ENCODE measurements at places on chromosomes 13 and 19.

- DNase-seq, result no peak
Measured at GRCh38 chr13:43977911-43978310, 98.2 kb downstream of the LACC1 start.

- no peak for DNase-seq
Measured at GRCh38 chr19:1619094-1619439, 13.8 kb upstream of the UQCR11 start.

DNA sequence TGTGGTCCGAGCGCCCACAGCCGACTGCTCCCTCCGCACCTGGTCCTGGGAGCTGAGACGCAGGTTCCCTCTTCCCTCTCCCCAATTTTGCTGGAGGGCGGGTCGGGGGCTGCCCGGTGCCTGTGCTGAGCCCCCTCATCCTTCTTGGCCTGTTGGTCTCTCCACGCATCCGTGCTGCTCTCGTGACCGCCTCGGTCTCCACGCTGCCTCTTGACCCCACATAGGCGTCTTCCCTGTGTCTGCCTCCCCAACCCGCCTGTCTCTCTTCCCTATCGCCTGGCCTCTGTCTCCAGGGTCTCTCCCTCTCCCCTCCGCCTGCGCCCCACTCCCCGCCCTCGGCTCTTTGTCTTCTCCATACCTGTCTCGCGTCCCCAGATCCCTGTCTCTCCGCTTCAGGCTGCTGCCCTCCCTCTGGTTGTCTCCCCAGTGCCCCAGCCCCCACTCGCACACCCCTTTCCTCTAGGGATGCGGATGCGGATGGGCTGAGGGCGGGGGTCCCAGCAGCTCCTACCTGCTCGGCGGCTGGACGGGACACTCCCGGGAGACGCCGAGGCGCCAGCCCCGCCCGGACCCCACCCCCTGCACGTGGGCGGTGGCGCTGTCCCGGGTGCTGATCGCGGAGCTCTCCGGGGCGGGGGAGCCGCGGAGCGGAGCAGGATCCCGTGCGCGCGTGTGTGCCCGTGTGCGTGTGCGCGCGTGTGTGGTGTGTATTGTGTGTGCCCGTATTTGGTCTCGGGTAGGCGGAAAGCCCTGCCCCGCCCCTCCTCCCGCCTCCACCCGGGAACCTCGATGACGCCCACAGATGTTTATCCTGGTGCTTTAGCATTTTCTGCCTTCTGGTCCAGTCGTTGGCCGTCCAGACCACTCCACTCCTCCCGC is at the start of gene SYT5:
Gene SYT5 (minus strand): TSS at position 684 of the 879 bp plus-strand sequence. CDS start 1,248 bp downstream, outside the sequence.
- peak; percentile 42 for DNase-seq

DNA sequence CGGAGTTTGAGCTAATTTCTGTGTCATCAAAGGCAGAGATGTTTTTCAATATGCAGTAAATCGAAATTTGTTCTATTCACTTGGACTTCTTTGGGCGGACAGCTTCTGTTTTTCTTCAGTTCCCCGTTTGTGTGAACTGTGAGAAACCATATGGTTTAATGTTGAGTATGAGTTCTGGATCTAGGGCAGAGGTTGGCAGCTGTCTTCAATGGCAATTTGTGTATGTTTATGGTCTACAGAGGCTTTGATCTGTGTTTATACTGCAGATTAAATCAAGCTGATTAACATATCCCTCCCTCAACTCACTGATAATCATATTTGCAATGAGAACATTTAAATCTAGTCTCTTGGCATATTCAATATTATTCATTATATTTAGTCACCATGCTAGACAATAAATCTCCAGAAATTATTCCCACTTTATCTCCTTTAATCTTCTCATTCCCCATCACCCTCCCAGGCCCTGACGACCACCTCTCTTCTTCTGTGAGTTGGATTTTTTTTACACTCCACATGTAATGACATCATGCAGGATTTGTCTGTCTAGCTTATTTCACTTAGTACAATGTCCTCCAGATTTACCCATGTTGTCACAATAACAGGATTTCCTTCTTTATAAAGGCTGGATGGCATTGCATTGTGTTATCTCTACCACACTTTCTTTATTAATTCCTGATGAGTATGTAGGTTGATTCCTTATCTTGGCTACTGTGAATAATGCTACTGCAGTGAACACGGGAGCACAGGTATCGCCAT is 9.0 kb downstream of the ZNF331 start:
- DNase-seq, result no peak

DNA sequence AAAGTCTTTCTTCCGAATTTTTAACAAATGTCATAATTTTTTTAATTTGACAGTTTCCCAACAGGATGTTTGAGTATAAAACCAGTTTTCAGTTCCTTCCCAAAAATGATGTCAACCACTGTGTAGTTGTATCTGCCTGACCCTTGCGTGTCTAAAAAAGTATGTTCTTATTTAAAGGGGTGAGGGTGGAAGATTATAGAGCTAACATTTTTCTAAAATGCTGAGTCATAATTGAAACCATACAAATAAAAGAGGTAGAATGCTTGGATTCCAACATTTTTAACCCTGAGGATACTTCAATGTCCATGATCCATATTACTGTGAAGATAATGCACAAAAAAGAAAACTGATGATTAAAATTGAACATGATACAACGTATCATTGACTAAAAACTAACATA is 1388.8 kb downstream of the UQCRFS1 start:
- no peak for DNase-seq

DNA sequence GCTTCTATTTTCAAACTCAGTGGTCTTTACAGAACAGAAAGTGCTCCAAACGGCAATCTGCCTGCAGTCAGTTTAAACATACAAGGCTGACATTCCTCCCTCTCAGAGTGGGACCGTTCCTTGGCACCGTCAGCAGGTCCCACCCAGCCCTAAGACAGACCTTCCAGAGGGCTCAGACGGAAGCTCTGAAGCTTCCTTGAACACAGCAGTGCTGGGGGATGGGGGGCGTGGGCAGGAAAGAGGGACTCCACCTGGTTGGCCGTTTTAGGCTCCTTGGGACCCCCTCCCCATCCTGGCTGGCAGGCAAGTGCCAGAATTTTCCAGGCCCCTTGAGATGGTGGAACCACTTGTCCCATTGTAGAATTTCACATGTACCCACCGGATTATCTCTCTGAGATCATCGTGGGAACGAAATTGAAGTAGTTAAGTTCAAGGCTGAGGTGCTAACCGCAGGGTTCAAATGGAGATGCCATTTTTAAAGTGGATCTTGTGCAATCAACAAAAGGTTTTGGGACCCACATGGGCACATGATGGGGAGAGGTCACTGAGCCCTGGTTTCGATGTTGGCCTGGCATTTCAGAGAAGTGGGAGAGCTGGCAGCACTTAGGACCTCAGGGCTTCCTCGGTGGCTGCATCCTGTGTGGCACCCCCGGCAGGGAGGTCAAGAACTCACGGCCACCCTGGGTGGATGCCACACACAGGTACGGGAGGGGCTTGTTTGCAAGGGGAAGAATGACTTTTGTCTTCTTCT is 46.2 kb downstream of the KLF2 start:
- peak; percentile 55 for DNase-seq

GRCh38 chr13:60970736-60971135 is 444.9 kb downstream of the PCDH20 start:
- no peak for DNase-seq

DNA sequence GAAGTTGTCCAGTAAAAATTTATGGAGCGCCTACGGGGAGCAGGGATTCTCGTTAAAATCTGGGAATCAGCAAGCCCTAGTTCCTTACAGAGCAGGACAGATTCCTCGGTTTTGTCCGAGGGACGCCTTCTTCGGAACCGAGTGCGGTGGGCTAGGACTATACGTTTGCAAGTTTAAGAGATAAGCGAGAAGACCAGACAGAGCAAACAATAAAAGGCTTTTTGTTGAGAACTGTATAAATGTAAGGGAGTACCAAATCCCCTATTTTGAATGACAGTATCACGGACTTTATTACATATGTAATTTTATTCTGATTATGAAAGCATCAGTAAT is 971 bp upstream of the ANKRD10 start:
- DNase-seq, result no peak

GRCh38 chr13:109500146-109500773 is 286.1 kb downstream of the IRS2 start:
- no peak for DNase-seq

- DNase-seq, result no peak
Measured at GRCh38 chr19:53532362-53532761, 5.6 kb upstream of the ZNF331 start.

GRCh38 chr19:1761528-1762242 is 8.4 kb downstream of the ONECUT3 start:
- DNase-seq, result no peak

DNA sequence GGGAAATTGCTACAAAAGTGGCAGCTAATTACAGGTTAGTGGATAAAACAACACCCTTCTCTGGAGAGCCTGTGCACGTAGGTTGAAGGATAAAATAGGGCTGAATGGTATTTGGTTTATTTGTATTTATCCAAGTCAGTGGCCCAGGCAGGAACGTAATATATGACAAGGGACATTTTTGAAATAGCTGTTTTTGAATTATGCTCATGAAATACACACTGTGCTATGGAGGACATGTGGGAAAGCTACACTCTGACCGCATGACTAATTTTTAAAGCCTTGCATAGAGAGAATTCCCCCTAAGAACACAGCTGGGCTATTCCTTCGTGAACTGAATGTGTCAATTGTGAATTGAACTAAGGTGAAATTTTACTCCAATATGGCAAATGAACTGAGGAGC is 292.1 kb upstream of the MAB21L1 start:
- no peak for DNase-seq

- no peak for DNase-seq
Measured at GRCh38 chr13:50543782-50544181, 299.7 kb downstream of the DLEU7 start.

- peak; percentile 80 for DNase-seq
Measured at GRCh38 chr19:3359015-3359918, 7.1 kb upstream of the NFIC start.

- DNase-seq, result no peak
Measured at GRCh38 chr19:18883526-18884304, 12.2 kb downstream of the CERS1 start.

DNA sequence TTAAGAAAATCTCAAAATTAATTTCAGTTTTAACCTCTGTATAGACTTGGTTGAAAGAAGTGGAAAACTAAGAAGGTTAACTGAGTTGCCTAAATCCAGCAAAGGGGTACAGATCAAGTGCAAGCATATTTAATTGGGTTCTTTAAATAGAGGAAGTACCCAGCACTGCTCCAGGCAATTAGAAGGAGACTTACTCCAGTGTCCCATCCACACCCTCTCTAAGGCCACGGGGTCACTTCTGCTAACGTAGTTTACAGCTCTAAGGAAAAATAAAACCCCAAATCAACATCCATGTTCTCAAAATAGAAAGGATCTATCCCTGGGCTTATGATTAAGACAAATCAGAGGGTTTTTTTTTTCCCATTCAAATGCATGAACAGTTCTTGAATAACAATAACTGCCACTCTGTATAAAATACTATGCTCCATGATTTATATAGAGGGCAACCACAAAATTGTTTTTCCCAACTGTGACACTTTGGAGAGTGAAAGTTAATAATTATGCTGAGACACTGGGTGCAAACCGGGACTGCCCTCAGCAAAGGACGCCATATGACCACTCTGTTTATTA is 4.6 kb downstream of the FRY start:
- DNase-seq, result peak; percentile 6

- no peak for DNase-seq
Measured at GRCh38 chr13:113726961-113727411, 32.0 kb upstream of the TMEM255B start.

DNA sequence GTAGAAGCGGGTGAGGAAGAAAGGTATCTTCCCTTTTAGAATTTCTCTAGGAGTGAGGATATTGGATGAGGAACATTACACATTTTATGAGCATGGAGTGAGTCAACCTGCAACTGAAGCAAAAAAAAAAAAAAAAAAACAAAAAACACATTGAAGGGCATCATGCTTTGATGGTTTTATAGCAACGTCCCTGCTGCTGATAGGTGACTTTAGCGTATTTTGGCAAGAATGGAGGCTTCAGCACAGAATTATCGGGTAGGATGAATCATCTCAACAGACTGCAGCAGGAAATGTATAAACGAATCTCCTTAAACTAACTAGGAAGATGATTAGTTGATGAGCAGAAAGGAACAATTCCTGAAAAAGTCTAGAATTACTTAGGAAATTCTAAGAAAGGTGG is 1359.6 kb upstream of the ATXN8OS start:
- DNase-seq, result no peak

DNA sequence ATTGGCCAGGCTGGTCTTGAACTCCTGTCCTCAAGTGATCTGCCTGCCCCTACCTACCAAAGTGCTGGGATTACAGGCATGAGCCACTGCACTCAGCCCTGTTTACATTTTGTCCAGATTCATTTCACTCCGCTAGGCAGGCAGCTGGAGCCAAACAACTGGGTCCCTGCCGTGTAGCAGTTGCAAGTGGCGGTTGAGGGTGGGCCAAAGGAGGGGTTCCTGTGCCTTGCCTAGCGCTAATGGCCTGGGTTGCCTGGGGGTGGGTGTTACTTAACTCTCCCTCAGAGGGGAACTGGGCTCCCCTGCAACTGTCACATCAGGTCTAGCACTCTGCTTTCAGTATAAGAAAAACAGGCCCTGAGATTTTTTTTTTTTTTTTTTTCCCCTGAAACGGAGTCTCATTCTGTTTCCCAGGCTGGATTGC is 7.4 kb downstream of the ACP5 start:
- no peak for DNase-seq

DNA sequence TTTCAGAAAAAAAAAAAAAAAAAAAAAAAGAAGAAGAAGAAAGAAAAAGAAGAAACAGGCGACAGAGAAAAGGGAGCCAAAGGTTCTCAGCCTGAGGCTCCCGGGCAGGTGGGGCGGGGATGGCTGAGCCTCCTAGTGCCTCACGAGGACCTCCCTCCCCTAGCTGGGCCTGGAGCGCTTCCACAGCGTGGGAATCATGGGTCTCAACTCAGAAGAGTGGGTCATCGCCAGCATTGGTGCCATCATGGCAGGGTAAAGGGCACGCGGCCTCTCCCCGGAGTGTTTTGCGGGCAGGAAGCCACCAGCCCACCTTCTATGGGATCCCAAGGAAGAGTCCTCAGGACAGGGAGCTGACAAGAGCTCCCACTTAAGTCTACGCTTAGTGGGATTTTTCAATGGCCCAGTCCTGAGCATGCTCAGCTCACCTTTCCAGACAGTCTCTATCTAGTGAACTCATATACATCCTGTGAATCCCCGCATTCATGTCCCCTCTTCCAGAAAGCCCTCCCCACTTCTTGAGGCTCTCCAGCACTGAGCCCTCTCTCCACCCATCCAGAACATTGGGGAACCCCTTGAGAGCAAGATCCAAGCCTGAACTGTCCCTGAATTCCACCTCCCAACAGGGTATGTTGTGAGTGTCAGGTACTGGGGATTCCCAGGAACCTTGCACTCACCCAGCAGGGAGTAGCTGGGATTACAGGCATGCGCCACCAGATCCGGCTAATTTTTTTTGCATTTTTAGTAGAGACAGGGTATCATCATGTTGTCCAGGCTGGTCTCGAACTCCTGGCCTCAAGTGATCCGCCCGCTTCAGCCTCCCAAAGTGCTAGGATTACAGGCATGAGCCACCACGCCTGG is 69.6 kb downstream of the ACSBG2 start:
- no peak for DNase-seq

- DNase-seq, result no peak
Measured at GRCh38 chr19:45477186-45477585, 9.4 kb downstream of the FOSB start.

- DNase-seq, result no peak
Measured at GRCh38 chr13:27276188-27276587, 5.6 kb downstream of the RASL11A start.

- no peak for DNase-seq
Measured at GRCh38 chr13:27097691-27098090, 73.9 kb downstream of the USP12 start.

- DNase-seq, result peak; percentile 89
Measured at GRCh38 chr19:2503521-2504109, 27.7 kb downstream of the GADD45B start.

Measured in CD4-positive, alpha-beta T cell treated with Interleukin-4 for 4 hours (primary cell).